SJCRH30 (cell line): ENCODE measurements at places on chromosomes 4 and X.
A peak's percentile ranks its signal among the peaks of the same experiment; 100 is the strongest.

DNA sequence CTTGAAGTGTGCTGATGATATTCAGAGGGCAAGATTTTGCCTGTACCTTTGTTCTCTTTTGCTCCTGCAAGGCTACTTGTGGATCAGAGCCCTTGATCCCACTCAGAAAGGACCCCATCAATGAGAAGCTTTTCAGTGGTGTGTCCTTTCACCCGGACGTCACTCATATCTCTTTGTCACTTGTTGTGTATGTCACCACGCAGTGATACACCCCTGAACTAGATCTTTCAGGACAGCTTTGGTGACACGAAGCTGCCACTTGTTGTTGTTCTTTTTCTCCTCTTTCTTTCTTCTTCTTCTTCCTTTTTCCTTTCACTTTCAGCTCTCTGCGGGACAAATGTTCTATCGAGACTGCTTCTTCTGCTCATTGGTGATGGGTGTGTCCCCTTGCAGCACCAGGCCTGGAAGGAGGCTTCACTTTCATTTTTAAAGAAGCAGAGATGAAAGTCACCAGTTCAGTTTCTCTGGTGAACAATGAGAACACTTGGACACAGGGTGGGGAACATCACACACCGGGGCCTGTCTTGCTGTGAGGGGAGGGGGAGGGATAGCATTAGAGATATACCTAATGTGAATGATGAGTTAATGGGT lies 83.6 kb downstream of the NBDY start:
- DNase-seq = no peak

DNA sequence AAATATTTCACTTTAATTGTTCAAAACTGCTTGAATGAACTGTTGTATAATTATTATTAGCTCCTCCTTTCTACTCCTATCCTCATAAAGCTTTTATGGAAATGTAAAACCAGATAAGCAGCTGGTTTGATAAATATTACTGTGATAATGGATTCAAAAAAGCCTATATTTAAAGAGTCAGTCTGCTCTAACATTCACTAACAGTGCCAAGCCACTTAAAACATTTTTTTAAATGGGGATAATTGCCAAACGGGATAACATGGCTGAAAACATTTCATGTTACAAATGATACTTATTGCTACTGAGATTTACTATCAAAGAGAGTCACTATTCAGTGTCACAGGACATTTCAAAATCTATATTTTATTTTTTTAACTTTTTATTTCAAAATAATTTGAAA lies 17.4 kb downstream of the ARHGAP24 start:
- no peak for DNase-seq

GRCh38 chr4:144967161-144967560 lies 130.8 kb downstream of the ANAPC10 start:
- DNase-seq = no peak

- DNase-seq = no peak
Measured at GRCh38 chr4:52750819-52751486, at the start of gene ERVMER34-1. Gene ERVMER34-1, minus strand, starts transcription at chr4:52751425. Its CDS starts 5,905 bp downstream, at chr4:52745520.

DNA sequence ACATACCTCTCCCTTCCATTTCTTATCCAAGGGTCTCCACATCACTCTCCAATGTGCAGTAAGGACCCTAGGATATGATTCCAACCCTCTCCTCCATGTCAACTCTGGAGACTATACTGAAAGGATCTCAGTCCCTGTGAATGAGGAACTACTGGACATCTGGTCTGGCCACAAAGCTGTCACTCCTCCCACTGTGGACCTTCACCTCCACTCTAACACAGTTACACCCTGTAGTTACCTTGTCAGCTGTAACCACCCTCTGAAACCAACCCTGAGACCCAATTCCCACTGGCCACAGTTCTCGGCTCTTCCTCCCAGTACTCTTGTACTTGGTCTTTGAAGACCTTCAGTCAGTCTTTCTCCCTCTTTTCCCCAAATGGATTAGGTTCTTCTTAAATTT lies 2.9 kb downstream of the TMEM128 start:
- DNase-seq = no peak

GRCh38 chr4:5865896-5866599 lies 26.8 kb downstream of the CRMP1 start:
- no peak for DNase-seq

GRCh38 chr4:140851032-140851636 lies 94.9 kb upstream of the TBC1D9 start:
- peak; percentile 46 for DNase-seq

DNA sequence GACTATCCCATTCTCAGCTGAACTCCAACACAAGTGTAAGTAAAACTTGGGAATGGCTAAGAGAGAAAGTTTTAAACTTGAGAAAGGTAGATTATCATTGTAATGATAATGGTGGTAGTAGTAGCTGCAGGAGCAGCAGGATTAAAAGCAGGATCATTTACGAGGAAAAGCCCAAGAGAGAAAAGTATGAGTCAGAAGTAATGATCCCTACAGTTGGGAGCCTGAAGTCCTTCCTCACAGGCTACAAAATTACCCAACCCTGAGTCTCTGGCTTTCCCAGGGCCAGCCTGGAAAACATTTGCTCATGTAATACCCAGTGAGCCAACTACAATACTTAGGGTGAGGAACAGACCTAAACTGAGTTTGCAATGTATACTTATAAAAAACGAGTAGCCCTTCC lies 4.4 kb upstream of the PRDM8 start:
- DNase-seq = no peak

DNA sequence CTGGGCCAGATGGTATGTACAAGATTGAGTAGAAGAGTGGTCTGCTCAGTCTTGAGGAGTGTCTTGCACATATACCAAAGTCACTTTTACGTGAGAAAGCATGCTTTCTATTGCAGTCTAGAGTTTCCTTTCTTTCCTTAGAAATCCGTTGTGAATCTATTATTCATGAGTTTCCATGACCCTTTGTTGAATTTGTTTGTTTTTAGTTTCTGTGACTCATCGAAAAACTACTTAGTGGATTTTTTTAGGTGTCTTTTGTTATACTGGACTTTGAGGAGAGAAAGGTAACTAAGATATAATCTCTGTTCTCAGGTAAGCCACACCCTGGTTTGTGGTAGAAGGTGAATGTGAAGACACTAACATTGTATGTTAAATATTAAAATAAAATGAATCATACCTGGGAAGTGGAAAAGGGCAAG lies 23.0 kb downstream of the GALNT7 start:
- peak; percentile 26 for DNase-seq

- no peak for DNase-seq
Measured at GRCh38 chr4:13542577-13543031, 1.7 kb downstream of the NKX3-2 start.

DNA sequence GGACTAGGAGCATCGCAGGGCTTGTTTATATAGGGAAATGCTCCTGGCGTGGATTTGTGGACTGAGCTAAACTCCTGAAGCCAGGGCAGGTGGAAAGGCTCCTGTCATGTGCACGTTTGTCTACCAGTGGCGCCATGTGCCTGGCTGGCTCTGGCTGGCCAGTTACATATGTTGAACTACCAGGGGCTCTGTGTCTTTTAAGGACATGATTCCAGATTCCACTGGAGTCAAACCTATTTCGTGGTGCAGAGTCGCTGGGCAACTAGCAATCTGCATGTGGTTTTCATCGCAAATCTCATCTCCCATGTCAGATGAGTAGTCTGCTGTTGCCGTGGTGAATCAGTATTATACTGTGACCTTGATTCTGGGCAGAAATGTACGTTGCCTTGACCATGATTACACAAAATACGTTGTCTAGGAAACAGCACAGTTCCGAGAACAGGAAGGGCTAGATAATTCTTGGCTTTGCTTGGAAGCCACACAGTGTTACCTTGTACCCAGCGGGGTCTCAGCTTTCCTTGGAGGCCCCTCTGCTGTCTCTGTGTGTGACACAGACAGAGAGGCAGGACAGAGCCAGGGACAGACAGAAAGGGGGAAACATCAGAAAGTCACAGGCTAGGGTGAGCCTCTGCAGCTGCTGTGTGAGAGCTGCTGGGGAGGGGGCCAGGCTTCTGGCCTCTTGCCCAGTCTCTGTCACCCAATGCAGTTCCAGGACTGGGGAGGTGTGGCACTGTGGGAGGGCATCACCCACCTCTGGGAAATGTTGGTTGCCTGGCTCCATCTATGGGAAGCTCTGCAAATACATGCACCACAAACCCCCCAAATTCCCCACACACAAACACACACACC lies 19.2 kb downstream of the PNMA6E start:
- peak; percentile 79 for DNase-seq

GRCh38 chrX:8005678-8006347 lies 78.6 kb upstream of the PNPLA4 start:
- no peak for DNase-seq

DNA sequence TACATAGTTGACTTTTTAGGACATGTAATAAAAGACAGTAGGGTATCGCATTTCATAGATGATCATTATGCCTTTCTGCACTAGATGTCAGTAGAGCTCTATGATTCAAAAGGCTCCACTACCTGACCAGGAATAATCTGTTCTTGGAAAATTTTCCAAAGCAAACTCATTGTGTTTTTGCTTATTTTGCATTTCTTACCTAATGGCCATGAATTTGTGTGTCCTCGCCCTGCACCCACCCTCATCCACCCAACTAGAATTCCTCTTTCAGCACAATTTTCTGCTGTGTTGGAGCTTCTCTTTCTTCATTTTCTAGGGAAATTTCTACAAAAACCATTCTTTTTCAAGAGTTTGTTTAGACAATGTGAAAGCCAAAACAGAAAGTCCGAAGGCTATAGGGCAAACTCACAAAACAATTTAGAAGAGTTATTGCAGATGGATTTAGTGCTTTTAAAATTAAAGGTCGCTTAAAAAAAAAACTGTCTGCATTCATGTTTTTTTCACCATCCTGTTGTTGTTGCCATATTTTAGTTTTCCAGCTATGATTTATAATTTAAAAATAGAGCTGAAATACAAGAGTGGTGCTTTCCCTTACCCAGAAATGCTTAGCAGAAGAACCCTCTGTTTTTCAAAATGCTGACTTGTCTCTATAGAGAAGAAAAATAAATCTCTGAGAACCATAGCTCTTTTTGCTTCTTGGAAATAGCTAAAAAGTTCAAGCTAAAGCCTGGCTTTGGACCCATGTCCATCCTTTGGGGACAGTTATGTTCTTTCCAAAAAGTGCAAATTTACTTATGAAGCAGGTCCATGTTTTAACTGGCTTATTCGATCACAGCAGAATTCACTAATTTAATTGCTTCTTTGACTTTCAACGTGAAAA lies 183.7 kb downstream of the SPATA18 start:
- DNase-seq = no peak

DNA sequence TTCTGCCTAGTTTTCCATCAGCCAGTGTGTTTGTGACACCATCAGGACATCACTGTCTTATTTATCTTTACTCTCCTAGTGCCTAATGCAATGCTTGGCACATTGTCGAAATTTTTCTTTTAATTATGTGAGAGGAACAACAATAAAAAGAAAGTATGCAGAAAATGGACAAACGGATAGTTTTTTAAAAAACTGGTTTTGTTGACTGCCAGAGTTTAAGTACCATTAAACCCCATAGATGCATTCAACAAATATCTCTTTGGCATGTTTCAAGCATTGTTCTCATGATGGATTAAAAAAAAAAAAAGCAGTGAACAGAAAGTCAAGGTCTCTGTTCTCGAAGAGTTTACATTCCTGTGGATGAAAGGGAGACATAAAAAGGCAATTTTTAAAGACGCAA lies 398.4 kb downstream of the PPP3CA start:
- DNase-seq = no peak

GRCh38 chr4:105461621-105462382 lies 12.1 kb downstream of the PPA2 start:
- no peak for DNase-seq

DNA sequence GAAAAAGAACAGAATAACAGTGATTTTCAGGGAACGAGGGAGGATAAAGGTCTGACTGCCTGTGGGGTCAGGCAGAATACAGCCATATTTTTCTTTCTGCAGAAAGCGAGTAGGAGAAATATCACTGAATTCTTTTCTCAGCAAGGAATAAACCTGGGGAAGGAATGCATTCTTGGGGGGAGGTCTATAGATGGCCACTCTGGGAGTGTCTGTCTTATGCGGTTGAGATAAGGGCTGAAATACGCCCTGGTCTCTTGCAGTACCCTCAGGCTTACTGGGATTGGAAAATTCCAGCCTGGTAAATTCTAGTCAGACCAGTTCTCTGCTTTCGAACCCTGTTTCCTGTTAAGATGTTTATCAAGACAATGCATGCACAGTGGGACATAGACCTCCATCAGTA lies 26.3 kb downstream of the CNGA1 start:
- no peak for DNase-seq

- no peak for DNase-seq
Measured at GRCh38 chr4:21211846-21212245, 511.6 kb downstream of the PACRGL start.
